ENCODE measurements at places on chromosomes 2 and 18. TPM values are rescaled to one million over a fixed set of nuclear protein-coding genes. Genes with fewer than 3 reads are reported as not detected.
A peak's percentile ranks its signal among the peaks of the same experiment; 100 is the strongest.

- peak; percentile 53 for DNase-seq
Measured at GRCh38 chr18:37537868-37538525, 27.6 kb downstream of the CELF4 start.

DNA sequence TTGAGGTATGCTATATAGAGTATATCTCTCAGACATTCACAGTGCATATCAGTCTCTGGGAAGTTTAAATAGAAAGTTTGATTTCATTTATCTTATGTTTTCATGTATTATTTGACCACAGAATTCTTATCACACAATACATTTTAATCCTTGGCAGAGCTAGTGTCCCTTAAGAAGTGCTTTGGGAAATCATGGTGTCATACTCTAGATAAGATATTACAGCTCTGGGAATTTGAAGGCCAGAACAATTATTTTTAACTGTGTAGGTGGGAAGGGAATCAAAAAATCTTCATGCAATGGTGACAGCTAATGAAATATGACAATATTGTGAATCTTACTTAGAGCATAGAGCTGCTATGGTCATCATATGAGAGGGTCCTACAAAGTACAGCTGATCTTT, 451.3 kb upstream of the FAM98A start:
- DNase-seq, result no peak

DNA sequence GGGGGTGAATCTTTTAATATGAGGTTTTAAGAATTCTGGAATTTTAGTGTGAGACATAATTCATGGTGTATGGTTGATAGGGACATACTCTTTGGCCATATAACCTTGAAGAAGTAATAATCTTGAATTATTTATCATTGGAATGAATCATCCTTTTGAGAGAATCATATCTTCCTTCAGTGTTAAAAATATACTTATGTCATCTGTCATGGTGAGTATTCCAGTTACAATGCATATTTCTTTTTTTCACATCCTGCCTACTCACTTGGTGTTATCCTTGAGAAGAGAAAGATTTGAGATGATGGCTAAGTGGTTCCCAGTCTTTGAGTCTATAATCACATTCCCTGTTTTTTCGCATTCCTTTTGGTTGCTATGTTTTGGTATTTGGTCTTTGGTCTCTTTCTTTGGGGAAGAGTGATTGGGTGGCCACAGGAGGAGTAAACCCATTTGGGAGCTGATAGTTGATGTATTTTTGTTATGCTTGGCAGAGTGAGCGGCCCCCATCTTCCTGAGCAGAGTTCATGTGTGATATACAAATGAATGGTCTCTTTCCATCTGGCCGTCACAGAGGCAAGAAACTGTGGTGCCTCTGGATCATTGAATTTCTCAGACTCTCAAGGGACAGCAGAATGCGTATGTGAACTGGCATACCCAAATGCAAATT, 21.6 kb downstream of the ASAP2 start:
- peak; percentile 38 for DNase-seq

- DNase-seq, result no peak
Measured at GRCh38 chr2:206482123-206482522, 38.8 kb downstream of the ADAM23 start.

GRCh38 chr2:63840785-63841253, 877 bp upstream of the UGP2 start:
- peak; percentile 99 for DNase-seq

DNA sequence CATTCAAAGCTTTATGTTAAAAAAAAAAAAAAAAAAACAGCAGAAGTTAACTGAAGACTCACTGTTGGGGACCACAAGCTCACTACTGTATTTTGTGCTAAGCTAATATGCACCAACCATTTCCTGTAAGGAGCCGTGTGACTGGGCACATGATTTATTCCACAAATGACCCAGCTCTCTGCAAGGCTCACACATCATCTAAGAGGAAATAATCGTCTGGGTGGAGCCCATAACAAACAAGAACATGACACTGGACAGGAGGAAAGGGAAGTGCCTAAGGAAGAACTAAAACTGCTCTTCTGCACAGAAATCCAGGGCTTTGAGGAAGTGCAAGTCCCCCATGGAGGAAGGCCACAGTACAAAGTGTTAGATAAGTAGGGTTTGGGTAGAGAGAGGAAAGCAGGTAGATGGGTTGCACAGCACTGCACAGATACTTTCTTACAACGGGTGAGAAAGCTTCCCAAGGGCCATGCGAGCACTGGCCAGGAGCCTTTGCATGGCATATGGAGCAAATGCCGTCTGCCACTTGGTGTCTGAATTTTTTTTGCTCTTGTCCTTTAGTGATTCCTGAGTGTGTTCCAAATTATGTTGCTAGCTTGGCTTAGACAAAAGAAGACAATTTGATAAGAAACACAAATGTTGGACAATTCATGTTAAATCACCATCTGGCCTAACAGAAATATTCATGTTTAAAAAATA, 24.4 kb downstream of the NFE2L2 start:
- DNase-seq, result no peak

DNA sequence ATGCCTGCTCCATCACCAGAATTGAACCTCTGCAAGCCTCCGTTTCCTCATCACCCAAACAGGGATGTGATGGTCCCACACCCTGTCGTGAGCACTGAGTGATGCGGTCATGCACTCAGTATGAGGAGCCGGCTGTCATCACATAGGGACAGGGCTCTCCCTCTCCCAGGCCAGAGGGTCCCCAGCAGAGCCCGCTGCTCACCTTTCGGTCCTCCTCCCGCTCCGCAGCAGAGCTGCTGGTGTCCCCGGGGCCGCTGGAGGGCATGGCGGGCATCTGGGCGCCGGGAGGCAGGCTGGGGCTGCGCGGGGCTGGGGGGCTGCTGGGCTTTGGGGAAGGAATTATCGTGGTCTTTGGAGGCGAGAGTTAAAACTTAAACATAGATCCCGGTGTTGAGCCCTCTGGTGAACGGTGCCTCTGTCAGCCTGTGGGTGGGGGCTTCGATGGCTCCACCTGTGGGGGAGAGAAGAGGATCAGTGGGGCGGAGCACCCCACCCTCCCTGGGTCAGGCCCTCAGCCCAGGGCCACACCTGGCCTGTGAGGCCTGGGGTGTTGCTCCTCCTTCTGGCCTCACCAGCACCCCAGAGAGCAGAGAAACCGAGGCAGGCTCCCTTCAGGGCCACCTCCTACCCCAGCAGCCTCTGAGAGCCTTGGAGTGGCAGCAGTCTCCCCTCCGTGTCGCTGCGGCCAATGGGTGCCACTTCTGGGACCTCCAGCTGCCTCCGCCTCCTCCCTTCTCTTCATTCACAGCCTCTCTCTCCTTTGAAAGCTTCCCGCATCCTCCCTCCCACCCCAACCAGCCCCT, 27.8 kb downstream of the DNMT3A start:
- DNase-seq, result no peak

DNA sequence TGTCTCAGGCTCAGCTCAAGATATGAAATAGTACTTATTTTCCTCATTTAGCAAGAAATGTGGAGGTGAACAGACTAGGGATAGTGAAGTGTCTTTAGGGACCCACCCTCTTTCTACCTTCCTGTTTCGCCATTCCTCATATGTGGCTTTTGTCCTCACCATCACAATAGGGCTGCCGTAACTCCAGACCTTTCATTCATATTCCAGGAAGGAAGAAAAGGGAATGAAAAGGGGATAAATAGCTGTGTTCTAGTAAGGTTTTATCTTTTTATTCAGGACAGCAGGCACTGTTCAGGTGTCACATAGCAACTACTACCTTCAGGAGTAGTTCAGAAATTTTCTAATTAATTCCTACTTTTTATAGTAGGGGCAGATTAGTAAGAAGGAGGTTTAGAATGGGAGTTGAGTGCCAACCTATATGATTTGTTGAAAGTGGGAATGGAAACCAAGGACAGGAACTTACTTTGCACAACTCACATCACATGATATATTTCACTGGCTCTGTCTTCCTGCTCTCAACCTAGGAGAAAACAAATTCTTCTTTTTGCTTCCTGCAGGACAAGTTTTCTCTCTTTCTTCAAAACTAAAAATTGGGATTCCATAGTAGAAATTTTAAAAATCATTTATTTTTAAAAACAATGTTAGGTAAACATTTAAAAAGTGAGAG, 36.0 kb upstream of the HDAC4 start:
- DNase-seq, result no peak

Gene LIMS3
- total RNA-seq, result 7.8 TPM

Gene OTOS
- total RNA-seq, result not detected

Gene MOGAT1
- not detected for total RNA-seq

Gene ZNF512
- total RNA-seq, result 11.9 TPM

Gene FSHR
- total RNA-seq, result not detected

Gene ST8SIA3
- not detected for total RNA-seq

Gene SERPINB10
- total RNA-seq, result not detected

Gene WDR7
- total RNA-seq, result 19.6 TPM

Gene CGREF1
- 5.1 TPM for total RNA-seq

Data from dermis microvascular lymphatic vessel endothelial cell (primary cell).